ENCODE measurements at places on chromosomes 6 and 20.

- DNase-seq, result no peak
Measured at GRCh38 chr6:112745765-112746164, 398.6 kb downstream of the RFPL4B start.

- DNase-seq, result no peak
Measured at GRCh38 chr6:111912904-111913303, 39.7 kb upstream of the FYN start.

- no peak for DNase-seq
Measured at GRCh38 chr20:10721137-10721896, 47.5 kb upstream of the JAG1 start.

GRCh38 chr6:151119823-151120524, 119.8 kb upstream of the AKAP12 start:
- no peak for DNase-seq

GRCh38 chr20:50724851-50725723, 6.3 kb upstream of the PARD6B start:
- DNase-seq, result no peak

GRCh38 chr6:159833997-159834603, 34.0 kb downstream of the PNLDC1 start:
- no peak for DNase-seq

- DNase-seq, result no peak
Measured at GRCh38 chr20:44104798-44105517, 82.0 kb downstream of the JPH2 start.

DNA sequence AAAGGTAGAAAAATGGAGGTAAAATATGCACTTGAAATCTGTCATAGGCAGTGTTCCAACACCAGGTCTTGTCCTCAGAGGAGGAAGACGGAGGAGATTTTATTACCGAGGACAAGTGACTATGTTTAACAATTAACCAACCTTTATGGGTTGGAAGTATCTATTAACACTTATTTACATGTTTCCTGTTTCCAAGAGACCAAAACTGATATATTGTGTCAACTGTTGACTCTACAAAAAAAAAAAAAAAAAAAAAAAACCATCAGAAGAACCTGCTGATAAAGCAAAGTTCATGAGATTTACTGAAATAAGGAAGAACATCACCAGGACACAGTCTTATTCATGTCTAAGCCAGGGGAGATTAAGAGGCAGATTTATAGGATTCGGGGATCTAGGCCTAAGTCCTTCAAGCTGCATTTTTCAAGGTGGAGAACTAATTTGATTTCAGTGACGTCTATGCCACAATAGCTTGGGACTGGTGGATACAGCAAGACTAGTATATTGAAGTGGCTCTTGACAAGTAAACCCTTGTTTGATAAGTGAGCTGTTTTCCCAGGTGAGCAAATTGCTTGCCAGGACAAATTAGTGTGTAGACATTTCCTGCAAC, 126.6 kb upstream of the NAA20 start:
- no peak for DNase-seq

GRCh38 chr6:24517659-24518543, 23.1 kb downstream of the ALDH5A1 start:
- DNase-seq, result no peak

DNA sequence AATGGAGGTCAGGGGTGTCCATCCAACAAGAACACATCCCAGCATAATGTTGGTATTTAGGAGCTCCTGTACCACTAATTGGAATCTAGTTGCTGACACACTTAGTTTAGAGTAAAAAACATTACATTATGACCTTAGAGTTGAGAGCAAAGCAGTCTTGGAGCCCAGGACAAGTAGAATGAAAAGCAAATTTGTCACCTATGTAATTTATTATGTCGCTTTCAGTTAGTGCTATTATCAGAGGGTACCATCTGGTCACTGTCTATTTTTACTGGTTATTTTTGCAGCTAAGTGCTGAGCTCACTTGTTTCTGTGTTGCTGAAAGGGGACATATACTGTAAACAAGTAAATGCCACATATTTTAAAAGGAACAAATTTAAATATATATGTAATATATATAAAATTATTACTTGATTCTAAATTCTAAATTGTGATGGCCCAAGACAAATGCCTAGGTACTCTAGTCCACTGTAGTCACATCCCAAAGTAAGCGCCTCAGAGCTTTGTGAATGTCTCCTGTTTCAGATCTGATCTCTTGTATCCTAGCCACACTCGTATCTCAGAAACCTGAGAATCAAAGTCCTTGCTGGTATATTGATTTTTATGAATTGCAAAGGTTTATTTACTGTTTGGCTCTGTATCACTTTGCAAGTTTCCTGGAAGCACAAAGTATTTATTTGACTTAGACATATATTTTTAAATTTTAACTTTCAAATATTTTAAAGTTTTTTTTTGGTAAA, 148.6 kb upstream of the MAN1A1 start:
- DNase-seq, result no peak

GRCh38 chr20:34579191-34579978, 20.9 kb downstream of the MAP1LC3A start:
- DNase-seq, result no peak

DNA sequence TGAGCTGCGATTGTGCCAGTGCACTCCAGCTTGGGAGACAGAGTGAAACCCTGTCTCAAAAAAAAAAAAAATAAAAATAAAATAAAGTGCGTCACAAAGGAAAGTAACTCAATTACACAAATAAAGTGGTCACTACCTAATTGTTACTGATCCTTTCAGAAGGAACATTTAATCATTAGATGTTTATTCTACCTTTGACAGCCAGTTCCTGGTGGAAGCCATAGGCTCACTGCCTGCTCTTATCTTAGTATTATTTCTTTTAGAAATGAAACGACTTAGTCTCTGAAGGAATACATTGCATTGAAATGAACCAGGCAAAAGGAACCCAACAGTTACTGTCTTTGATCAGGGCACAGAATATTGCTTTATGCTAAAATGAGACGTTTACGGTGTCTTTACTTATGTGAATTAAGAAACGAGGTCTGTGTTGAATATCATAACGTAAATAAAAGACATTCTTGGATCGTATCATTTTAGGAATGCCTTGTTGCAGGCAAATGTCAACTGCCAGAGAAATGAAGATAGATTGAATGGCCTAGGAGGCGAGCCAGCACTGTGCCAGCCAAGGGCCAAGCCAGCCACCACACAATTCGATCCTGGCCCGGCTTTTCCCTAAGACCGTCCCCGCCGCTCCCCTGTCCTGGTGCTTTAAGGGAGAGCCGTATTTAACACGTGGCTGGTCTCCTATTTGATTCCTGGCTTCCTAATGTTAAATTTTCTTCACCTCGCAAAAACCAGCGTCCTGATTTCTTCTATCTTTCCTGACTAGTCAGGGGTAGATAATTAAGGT, 136.7 kb upstream of the GMDS start:
- no peak for DNase-seq

DNA sequence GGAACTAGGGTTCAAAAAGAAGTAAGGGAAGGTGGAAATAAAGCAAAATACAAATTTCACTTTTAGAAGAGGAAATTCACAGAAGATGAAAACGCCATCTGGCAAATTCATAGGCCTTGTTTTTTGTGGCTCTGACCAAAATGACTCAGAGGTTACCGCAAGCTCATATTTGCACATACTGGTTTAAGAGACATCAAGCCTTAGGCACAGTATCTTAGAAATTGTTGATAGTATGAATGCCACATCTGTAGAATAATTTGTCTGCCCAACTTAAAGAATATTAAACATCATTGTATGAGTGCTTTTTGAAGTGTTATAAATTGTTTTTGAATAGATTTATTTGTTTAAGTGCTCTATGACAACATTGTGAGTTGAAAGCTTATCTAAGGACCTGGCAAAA, 10.6 kb downstream of the TAAR1 start:
- no peak for DNase-seq

GRCh38 chr20:12883507-12883885, 125.3 kb upstream of the SPTLC3 start:
- no peak for DNase-seq

GRCh38 chr6:28865401-28866204, 58.2 kb downstream of the TRIM27 start:
- peak; percentile 50 for DNase-seq

GRCh38 chr6:36491378-36491965, 48.7 kb downstream of the KCTD20 start:
- DNase-seq, result no peak

DNA sequence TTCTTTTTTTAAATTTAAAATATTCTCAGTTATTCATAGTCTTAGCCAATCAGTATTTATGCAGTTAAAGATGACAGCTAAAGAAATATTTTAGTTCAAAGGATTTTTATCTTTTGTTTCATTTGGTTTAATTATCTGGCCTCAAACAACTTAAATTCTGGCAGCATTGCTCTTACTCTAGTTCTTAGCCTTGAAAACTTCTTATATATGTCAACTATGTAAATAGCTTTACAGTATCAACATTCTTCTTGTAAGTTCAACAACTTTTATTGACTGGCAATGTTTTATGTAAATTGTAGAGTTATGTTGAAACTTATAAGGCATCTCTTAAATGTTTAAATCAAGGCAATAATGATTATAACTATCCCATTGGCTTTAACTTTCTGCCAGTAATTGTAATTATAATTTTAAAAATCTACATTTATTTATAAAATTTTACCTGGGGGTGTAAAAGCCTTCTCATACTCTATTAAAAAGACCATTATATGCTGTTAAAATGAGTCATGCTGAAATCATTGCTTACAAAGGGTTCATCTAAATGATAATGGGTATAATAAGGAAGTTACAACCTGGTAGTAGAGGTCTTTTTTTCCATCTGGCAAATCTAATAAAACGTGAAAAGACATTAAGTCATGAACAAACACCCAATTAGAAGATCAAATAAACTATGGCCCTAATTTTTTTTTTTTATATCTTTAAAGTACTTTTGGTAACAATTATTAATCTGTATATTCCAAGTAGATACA, 45.8 kb upstream of the FAM184A start:
- DNase-seq, result no peak

DNA sequence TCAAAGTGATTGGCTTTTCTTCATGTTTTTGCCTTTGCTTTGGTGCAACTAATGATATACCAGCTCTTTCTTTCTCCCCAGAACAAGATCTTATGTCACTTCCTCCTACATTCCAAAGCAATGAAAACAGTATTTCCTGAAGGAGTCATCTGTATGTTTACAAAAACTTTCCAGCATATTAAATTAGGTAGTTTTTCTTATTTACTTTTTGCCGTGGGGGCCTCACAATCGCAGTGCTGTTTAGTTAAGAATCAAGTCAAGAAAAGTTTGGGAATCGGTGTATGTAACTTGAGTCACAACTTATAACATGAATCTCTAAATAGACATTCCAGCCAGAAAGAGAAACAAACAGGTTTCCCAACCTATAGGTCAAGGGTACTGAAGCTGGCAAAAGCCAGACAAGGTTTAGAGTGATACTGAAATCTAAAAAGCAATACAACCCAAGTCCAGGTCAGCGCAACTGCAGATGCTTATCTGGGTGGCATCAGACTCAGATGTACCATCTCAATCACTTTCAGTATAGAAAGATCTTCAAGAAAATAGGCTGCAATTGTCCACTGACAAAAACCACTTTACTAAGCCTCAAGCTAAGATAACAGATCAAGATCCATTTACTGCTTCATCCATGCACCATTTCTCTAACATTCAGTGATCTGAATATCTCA, 63.6 kb downstream of the IPCEF1 start:
- DNase-seq, result no peak

DNA sequence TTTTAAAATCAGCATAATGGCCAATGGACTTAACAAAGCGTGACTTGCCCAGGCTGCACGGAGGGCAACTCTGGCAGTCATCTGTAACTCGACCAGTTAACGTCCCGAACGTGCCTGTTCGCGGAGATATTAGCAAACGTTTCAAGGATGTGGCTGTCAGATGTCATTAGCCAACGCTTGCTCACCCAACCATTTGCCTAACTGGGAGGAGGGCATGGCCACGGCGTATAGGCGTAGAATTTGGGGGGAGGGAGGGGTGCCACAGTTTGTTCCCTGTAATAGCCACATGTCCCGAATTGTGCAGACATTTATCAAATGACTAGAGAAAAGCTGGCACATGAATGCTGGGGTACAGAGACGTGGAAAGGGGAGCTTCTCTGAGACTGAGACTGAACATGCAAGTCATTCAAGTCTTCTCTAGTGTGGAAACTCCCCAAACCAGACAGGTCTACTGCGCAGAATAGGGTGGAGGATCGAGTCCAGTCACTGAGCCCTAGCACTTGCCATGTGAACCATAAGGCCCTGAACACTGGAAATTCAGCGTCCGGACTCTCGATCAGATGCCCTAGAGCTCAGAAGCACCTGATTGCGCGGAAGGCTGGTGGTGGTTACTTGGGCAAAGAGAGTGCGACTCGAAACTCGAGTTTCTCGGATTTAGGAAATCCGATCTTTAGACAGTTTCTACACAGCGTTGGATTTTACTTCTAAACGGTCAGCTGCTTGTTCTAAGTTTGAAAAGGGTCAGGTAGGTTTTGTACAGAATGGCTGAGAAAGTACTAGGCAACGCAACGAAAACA, 32.6 kb downstream of the TFAP2B start:
- DNase-seq, result no peak

DNA sequence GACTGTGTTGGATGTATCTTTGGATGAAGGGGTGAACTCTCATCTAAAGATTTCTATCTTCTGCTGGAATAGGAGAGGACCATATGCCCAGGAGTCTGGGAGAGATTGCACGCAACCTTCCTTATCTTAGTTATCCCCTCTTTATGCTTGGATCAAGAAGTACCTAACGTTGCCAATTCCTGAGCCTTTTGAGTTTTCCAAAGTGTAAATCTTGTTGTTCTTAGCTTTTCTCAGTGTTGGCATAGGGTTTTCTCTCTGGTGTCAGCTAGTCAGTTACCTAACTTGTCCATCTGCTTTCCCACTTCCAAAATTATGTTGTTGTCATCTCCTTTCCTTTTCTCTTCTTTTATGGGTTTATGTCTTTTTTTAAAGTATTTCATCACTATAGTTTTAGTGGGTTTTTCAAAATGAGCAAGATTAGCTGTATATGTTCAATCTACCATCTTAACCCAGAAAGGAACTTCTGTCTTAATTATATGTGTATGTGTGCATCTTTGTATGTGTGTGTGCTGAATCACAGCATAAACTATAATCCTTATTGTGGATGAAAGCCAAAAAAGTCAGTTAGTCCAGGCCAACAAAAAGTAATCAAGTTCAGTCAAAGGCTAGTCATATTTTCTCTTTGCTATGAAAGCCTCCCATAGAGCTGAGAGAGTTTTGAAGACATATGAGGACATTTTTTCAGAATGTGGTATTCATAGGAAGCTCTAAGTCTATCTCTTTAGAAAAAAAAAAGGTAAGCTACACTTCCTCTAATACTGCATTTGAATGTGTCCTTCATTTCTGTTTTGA, 72.1 kb downstream of the KHDC1L start:
- no peak for DNase-seq

DNA sequence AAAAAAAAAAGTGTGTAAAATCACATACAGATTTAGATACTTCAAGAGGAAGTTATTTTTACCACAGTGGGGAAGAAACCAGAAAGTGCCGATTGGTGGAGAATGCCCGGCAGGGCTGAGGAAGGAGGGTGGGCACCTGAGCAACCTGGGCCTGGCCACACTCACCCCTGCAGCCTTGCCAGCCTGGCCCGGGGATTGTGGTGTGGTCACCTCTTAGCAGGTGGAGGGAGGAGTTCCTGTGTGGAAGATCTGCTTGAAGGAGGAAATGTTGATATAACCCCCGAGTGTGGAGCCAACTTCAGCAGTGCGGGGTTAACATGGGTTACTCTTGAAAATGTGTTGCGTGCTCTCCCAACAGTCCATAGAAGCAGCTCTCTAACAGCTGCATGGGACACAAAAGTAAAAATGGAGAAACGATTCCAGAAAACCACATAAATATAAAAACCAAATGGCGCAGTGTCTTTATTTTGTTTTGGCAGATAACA, 14.7 kb downstream of the UST start:
- peak; percentile 10 for DNase-seq

GRCh38 chr6:98672681-98673475, 161.5 kb upstream of the POU3F2 start:
- no peak for DNase-seq

GRCh38 chr20:17641520-17641964, 40.5 kb downstream of the RRBP1 start:
- DNase-seq, result no peak

Data from CD4-positive, alpha-beta T cell (primary cell).